Tibial nerve (tissue), 4 donors: ENCODE measurements at places on chromosomes 2 and 18.
A peak's percentile ranks its signal among the peaks of the same experiment; 100 is the strongest.

- H3K27me3 ChIP-seq: no peaks in the 10 kb centered on the region
- H3K36me3 ChIP-seq: no peaks in the 10 kb centered on the region
- H3K27ac ChIP-seq: no peak overlapping the region
- DNase-seq: no peak
These were observed 421.5 kb upstream of the POU3F3 start for GRCh38 chr2:104432401-104432800.

GRCh38 chr2:192155511-192156118, 39.1 kb downstream of the TMEFF2 start:
- H3K27me3 ChIP-seq: no peaks in the 10 kb centered on the region
- no peak overlapping the region for H3K4me3 ChIP-seq
- H3K36me3 ChIP-seq: no peaks in the 10 kb centered on the region
- no peaks in the 10 kb centered on the region for H3K4me1 ChIP-seq
- no peak overlapping the region for H3K27ac ChIP-seq
- no peak for DNase-seq

- DNase-seq: no peak
- no peaks in the 10 kb centered on the region for H3K27me3 ChIP-seq
- peak overlapping the region; percentile 98 for H3K27ac ChIP-seq
- H3K4me1 ChIP-seq: peaks cover 41% of the 10 kb centered on the region
- H3K36me3 ChIP-seq: no peaks in the 10 kb centered on the region
These were observed 2.4 kb downstream of the MEX3C start for GRCh38 chr18:51195086-51195450.

DNA sequence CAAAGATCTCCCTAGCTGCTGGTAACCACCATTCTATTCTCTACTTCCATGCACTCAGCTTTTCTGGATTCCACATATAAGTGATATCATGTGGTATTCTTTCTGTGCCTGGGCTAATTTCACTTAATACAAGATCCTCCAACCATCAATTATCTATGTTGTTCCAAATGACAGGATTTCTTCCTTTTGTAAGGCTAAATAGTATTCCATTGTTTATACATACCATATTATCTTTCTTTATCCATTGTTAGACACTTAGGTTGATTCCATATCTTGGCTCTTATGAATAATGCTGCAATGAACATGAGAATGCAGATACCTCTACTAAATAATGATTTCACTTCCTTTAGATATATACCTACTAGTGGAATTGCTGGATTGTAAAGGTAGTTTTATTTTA, 66.2 kb downstream of the ROCK2 start:
- H3K27me3 ChIP-seq: no peaks in the 10 kb centered on the region
- no peak overlapping the region for H3K27ac ChIP-seq

- H3K27me3 ChIP-seq: no peaks in the 10 kb centered on the region
- H3K36me3 ChIP-seq: no peaks in the 10 kb centered on the region
- peaks cover 8% of the 10 kb centered on the region for H3K4me1 ChIP-seq
- H3K4me3 ChIP-seq: no peak overlapping the region
These were observed 107.7 kb upstream of the CDC42EP3 start for GRCh38 chr2:37779139-37779538.

DNA sequence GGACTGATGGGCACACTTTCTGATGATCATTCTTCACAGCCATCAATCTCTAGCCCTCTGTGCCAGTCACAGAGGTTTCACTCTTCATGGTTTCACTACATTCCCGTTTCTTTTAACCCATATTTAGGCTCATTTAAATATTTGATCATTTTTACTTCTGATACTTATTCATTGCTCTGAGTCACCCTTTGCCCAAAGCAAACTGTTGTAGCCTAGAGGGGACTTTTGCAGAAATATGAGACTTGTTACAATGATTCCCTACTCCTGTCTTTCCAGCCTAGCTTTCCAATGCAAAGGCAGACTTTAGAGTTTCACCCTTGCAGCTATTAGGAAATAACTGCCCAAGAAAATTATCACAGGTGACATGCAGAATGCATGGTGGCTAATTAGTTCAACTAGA, 444.2 kb downstream of the PTPRM start:
- H3K27me3 ChIP-seq: no peaks in the 10 kb centered on the region
- H3K4me1 ChIP-seq: no peaks in the 10 kb centered on the region
- no peak for DNase-seq
- H3K27ac ChIP-seq: no peak overlapping the region
- H3K4me3 ChIP-seq: no peak overlapping the region

GRCh38 chr2:19408592-19408991, 50.2 kb upstream of the OSR1 start:
- no peak overlapping the region for H3K4me3 ChIP-seq
- DNase-seq: no peak
- no peaks in the 10 kb centered on the region for H3K4me1 ChIP-seq

DNA sequence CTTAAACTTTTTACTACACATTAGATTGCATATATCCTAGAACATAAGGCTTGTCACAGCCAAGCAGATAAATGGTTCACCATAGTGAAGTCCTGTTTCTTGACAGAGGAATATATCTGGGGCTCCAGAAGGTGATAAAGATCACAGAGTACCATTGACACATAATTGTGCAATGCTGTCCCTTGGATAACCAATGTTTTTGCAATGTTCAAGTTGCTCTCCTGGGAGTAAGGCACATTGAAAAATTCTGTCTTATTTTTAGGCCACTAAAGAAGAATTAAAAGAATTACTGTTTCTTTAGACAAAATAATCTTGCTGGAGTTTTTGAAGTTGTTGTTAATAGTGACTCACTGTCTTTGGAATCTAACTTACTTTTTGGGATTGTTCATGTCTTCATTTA, 1132.8 kb downstream of the LRP1B start:
- no peaks in the 10 kb centered on the region for H3K4me1 ChIP-seq
- H3K27me3 ChIP-seq: no peaks in the 10 kb centered on the region
- H3K4me3 ChIP-seq: no peak overlapping the region
- no peaks in the 10 kb centered on the region for H3K36me3 ChIP-seq

DNA sequence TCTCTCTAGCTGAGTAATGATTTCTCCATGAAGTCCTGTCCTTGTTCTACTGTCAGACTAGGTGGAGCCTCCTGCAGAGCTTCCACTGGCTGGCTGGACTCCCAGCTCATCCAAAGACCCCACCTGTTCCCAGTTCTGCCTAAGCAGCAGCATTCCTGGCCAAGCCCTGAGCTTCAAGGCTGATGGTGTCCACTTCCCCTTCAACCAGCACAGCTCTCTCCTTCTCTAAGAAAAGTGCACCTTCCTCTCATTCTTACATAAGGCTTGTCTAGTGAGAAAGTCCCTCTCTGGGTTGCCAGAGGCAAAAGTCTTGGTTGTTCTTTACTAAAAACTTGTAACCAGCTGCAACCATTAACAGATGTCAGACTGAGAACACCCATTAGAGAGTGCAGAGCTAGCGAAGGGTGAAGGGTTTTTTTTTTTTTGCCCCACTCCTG, 58.9 kb downstream of the CXCR4 start:
- H3K36me3 ChIP-seq: no peaks in the 10 kb centered on the region
- H3K27me3 ChIP-seq: no peaks in the 10 kb centered on the region
- no peak overlapping the region for H3K27ac ChIP-seq
- H3K4me1 ChIP-seq: no peaks in the 10 kb centered on the region
- no peak for DNase-seq

- H3K27me3 ChIP-seq: no peaks in the 10 kb centered on the region
- no peaks in the 10 kb centered on the region for H3K36me3 ChIP-seq
- no peaks in the 10 kb centered on the region for H3K4me1 ChIP-seq
- H3K27ac ChIP-seq: no peak overlapping the region
- no peak overlapping the region for H3K4me3 ChIP-seq
- DNase-seq: no peak
These were observed 376.3 kb upstream of the MYT1L start for GRCh38 chr2:2707206-2707991.

DNA sequence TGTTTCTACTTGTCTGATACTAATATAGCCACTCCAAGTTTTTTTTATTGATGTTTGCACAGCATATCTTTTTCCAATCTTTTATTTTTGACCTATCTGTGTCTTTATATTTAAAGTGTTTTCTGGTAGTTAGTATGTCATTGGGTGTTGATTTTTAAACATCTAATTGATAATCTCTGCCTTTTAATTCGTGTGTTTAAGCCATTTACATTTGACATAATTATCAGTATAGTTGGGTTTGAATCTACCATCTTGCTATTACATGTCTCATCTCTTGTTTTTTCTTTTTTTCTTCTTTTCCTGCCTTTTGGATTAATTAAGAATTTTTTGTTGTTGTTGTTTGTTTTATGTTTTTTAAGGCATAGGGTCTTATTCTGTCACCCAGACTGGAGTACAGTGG, 44.2 kb downstream of the TAF1B start:
- H3K4me3 ChIP-seq: no peak overlapping the region
- no peaks in the 10 kb centered on the region for H3K27me3 ChIP-seq
- H3K4me1 ChIP-seq: no peaks in the 10 kb centered on the region
- DNase-seq: no peak

DNA sequence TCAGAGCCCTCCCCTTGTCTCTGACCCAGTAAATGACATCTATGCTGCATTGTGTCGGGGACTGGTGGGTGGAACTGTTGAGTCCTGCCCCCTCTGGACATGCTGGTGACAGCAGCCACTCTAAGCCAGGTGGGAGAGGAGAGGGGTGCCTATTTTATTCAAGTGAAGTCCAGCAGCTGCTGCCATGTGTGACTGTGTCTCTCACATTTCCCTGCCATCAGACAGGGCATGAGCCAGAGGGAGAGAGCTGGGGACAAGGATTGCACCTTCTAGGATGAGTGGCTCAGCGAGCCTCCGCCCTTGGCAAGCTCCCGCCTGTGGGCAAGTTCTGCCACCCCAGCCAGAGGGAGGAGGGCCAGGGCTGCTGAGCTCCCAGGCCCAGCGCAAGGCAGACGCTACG, 13.7 kb downstream of the NGEF start:
- H3K27me3 ChIP-seq: no peaks in the 10 kb centered on the region
- H3K27ac ChIP-seq: no peak overlapping the region
- H3K4me1 ChIP-seq: no peaks in the 10 kb centered on the region

- H3K36me3 ChIP-seq: no peaks in the 10 kb centered on the region
- no peak for DNase-seq
- no peak overlapping the region for H3K27ac ChIP-seq
- no peak overlapping the region for H3K4me3 ChIP-seq
- no peaks in the 10 kb centered on the region for H3K27me3 ChIP-seq
These were observed 1515.6 kb upstream of the NXPH2 start for GRCh38 chr2:140295767-140296166.
